ENCODE measurements at places on chromosomes 6 and 20.

DNA sequence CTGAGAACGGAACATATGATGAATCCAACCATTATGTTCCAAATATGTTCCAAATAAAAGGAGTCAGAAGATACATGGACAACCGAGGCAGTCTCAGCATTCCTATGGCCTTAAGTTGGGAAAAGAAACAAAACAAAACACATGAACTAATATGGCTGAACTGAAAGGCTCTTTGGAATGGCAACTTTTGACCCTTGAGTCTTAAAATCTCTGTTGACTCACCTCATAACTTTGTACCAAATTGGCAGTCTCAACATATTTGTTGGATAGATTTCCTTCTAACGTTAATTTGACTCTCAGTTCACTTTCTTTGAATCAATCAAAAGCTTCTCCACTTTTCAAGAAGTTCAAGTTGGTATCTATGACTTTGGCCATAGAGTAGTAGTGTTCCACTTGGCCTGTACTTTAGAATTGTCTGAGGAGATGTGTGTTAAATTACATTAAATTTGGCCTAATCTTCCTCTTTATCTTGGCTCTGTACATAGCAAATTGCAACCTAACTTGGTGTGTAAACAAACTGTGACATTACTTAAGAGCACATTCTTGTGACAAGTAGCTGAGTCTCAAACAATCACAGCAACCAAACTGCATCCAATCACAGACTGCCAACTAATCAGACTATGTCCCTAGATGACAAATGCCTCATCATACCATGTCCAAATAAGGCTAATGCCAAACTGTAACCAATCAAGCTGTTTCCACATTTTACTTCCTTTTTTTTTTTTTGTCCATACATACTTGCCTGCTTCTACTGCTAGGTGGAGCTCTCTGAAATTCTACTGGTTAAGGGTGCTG lies 208.8 kb downstream of the BMP2 start:
- DNase-seq: no peak

DNA sequence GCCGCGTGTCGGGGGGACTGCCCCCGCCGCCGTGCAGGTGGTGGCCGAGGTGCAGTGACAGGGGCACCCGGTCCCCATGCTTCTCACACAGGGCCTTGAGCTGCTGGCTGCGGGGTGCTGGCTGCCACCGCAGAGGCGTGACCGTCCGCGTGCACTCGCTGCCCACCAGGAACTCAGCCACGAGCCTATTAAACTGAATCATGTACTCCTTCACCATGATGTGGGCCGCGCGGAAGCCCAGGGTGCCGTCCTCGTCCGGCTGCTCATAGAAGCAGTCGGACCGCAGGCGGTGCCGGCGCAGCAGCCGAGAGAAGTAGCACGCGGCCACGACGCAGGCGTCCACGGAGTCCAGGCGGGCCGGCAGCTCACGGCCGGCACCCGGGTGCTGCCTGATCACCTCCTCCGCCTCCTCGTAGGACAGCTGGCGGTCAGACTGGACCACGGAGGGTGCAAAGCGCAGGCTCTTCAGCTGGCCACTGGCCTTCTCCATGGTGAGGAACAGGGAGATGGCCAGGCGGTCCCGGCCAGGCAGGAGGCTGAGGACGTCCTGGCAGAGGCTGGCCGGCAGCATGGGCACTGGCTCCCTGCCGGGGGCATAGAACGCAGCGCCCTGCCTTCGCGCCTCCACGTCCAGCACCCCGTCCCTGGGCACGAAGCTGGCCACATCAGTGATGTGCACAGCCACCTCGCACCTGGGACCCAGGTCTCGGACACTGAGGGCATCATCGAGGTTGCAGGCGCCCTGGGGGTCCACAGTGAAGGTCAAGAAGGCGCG lies 9.8 kb downstream of the HELZ2 start:
- no peak for DNase-seq

- peak; percentile 60 for DNase-seq
Measured at GRCh38 chr6:139777202-139777970, 402.9 kb upstream of the CITED2 start.

- DNase-seq: peak; percentile 22
Measured at GRCh38 chr20:61426352-61426751, 174.3 kb downstream of the CDH4 start.
